ENCODE measurements at places on chromosomes 7 and 10.
A peak's percentile ranks its signal among the peaks of the same experiment; 100 is the strongest.

- no peak for DNase-seq
These were observed 536 bp upstream of the POM121 start for GRCh38 chr7:72924386-72924732.

DNA sequence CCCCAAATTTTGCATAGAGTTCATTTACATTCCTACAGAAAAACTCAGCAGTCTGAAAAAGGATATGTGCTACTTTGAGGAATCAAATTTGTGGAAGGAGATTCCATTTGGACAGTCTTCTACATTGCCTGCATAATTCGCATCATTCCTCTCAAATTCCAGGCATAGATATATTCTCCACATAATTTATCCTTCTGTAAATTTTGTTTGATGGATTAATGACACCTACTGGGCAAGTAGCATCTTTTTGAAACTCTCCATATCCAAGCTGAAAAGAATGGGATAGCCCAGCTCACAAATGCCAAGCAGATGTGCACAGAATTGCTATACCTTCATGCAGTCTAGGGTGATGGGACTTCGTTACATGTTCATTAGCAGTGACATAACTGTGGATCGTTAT lies 515.3 kb downstream of the AUTS2 start:
- no peak for DNase-seq

DNA sequence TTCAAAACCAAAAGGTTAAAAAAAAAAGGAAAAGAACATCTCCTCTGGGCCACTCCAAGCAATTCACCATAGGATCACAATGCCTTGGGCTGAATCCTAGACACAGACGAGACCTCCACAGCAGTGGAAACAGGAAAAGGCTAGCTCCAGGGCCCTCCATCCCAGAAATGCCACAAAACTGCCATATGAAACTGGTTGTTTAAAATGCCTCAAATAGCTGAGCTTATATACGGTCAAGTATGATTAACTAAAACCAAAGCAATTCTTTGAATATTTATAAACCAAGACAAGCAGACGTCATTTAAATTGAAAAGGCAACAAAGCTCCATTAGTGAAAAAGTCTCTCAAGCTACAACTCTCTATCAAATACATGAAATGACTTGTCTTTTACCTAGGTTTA lies 63.1 kb downstream of the DOCK4 start:
- DNase-seq = no peak

- DNase-seq = no peak
These were observed 17.7 kb downstream of the LRRD1 start for GRCh38 chr7:92161271-92161670.

- no peak for DNase-seq
These were observed 7.7 kb upstream of the ING3 start for GRCh38 chr7:120942861-120943260.

DNA sequence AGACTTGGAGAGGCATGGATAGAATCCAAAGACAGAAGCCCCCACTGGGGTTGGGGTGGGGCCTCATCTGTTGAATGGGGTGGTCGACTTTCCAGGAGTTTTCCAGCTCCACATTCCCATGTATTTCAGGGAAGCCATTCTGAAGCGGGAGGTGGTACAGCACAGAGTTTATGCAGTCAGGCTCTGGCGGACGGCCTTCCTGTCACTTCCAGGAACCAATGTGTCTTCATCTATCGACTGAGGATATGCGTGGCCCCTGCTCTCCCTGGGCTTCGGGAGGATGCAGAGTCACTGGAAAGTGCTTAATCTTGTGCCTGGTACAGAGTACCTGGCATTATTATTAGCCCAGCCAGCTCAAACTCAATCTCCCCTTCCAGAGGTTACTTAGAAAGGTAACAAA lies 26.3 kb downstream of the DOCK1 start:
- no peak for DNase-seq

GRCh38 chr10:26556748-26557640 lies 118.9 kb downstream of the APBB1IP start:
- peak; percentile 62 for DNase-seq

GRCh38 chr10:57979491-57979890 lies 288.2 kb downstream of the IPMK start:
- no peak for DNase-seq

GRCh38 chr10:108783897-108784296 lies 1139.4 kb downstream of the XPNPEP1 start:
- peak; percentile 60 for DNase-seq

- DNase-seq = no peak
These were observed 78.7 kb downstream of the ATXN7L1 start for GRCh38 chr7:105797652-105798051.

GRCh38 chr7:79555571-79555970 lies 102.1 kb upstream of the MAGI2 start:
- DNase-seq = peak; percentile 13

DNA sequence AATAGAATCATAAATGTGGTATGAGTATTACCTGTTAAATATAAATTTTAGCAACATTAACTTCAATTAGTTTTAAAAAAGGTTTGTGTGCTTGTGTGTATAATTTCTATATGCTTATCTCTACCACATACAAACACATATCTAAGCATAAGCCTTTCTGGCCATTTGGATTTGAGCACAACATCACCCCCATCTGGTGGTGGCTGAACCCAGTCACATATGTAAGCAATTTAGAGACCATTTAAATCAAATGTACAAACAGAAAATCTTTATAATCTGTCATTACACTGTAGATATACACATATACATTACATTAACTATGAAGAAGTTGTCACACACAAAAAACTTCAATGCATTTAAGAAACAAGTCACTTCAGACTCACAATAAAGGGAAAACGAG lies 31.7 kb downstream of the GPR22 start:
- DNase-seq = peak; percentile 69

GRCh38 chr7:68729371-68729770 lies 868.9 kb upstream of the AUTS2 start:
- peak; percentile 96 for DNase-seq

DNA sequence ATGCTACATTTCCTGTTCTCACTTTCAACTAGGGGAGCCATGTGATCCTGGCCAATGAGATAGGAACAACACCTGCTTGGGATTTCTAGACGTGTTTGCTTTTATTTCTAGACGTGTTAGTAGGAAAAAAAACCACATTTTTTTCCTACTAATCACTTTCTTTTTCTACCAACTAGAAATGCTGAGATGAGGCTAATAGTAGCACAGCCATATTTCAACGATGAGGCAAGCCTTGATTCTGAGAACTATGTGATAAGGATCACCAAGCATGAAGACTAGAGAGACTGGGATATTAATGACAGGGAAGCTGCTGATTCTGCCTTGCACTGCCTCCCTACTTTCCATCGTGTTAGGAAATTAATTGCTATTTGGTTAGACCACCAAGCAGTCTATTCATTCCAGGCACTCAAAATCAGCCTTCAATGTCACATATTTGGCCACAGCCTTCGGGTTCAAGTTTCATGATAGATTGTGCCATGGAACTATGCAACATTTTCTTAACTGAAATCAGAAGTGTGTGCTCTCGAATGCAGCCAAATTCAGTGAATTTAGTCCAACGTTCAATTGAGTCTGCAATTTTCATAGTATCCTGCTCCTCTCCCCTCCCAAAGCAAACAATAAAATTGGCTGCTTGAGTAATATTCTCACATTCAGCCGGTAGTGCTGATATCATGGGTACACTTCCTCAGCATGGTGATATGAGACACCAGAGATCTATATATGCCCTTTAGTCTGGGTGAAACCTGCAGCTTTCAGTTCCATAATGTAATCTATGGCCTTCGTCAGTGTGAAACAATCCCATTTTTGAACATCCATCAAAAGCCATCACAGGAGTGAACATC lies 98.1 kb downstream of the GPR37 start:
- peak; percentile 61 for DNase-seq

DNA sequence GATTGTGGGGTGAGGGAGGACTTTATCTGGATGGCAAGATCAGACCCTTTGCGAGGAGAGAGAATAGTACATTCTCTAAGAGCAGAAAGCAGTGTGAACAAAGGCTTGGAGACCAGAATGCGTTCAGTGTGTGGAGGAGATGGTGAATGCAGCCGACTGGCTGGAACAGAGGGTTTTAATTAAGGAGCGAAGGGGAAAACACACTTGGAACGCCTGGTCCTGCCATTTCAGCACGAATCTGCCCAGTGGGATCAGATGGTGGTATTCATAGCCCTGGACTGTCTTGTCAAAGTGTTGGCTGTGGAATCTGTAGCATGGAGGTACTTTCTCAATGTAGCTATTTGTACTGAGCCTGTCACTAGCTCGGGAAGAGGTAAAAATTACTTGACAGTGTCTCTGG lies 260.9 kb downstream of the SLC25A13 start:
- no peak for DNase-seq

DNA sequence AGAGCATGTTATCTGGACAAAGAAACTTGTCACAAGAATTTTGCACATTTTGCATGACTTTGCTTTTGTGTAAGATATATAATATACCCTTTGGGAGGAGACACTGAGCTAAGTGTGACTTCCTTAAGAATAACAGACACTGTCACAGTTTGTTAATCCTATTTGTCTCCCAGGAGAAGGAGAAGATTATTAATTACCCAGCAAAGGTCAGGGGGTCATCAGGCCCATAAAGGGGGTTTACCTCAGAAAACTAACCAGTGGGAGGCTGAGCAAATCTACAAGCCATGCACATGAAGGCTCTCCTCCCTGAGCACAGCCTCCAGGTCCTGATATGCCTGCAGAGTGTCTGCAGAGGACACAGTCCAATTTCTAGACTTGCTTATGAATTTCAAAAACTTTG lies 10.1 kb upstream of the MET start:
- no peak for DNase-seq

DNA sequence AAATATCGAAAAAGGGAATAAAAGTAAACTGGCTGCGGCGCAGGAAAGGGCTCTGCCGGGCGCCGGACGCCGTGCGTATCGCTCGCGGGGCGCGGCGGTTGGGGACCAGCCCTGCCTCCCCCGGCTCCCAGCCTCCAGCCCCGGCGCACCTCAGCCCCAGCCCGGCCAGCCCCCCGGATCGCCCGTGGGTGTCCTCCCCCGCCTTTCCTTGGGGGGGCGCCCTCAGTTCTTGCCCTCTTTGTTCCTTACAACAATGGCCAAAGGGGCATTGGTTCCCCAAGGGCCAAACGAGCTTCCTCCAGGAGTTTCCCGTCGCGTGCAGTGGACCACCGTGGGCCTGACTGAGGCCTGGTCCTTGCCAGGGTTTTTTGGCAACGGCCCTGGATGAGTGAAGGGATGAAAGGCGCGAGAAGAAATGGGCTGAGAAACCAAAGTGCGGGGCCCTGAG lies 1.2 kb downstream of the MACROH2A2 start:
- DNase-seq = peak; percentile 59

- peak; percentile 50 for DNase-seq
These were observed 471.7 kb downstream of the GRM8 start for GRCh38 chr7:126780993-126781392.

GRCh38 chr7:98079891-98080648 lies 26.6 kb upstream of the LMTK2 start:
- peak; percentile 73 for DNase-seq

GRCh38 chr10:97138846-97139245 lies 46.9 kb downstream of the SLIT1 start:
- no peak for DNase-seq

DNA sequence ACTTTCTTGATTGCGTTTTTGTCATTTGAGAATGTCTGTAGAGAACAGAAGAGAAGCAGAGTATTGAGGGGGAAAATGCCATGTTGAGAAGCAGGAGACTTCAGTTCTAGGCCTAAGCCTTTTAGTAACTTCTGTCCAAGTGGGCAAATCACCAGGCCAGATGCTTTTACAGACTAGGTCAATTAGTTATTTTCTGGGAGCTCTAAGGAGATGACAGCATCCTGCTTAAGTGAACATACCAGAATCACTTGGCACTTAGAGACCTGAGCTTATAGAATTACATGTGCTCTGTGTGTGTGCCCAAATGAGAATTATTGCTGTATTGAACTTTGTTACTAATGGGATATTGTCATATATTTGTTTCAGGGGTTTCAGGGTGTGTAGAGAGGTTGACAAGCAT lies 24.0 kb downstream of the AGK start:
- no peak for DNase-seq

DNA sequence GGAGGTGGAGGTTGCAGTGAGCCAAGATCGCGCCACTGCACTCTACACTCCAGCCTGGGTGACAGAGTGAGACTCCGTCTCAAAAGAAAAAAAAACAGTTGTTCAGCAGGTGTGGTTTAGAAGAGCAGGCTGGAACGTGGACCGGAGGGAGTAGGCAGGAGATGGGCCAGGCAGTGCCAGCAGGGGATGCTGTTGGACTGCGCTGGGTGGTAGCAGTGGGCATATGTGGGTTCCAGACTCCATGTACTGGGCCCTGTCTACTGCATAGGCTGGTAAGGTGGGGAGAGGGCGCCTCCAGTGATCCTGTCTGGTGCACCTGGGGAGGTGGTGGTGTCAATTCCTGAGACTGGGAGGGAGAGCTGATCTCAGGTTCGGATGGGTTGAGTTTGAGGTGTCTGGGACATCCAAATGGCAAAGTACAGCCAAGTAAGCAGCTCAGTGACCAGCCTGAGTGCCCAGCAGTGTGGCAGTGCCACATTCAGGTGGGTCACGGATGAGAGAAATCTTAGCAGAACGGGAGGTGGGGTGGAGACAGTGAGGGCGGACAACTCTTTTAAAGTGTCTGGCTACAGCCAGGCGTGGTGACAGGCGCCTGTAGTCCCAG lies 25.9 kb downstream of the SFXN4 start:
- peak; percentile 8 for DNase-seq

DNA sequence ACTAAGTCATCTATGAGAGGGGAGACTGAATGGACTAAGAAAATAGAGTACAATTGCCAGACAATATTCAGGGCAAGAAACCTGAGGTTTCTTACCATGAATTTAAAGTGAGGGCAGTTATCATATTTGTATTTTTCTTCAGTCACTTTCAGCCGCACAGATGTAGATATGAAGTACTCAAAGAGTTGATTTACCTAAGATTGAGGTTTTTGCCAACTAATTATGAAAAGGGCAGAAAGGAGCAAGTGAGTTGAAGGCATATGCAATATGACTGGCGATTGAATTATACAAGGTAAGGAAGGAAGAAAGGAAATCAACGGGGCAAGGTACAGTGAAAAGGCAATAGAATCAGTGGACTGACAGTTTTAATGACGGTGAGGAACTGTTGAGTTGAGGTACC lies 17.8 kb downstream of the CNOT4 start:
- DNase-seq = no peak

GRCh38 chr10:9301148-9301547 lies 1246.7 kb downstream of the GATA3 start:
- no peak for DNase-seq

Measured in NCI-H69 (cell line).